Osteoblast (primary cell): ENCODE measurements at places on chromosomes 5 and 9. TPM values are rescaled to one million over a fixed set of nuclear protein-coding genes. Genes with fewer than 3 reads are reported as not detected.

Gene CDKN2B
- 50.7 and 51.9 TPM in 2 replicates for total RNA-seq

Gene ARHGEF37
- 0.72 and 0.88 TPM in 2 replicates for total RNA-seq

Gene SEMA6A
- under 0.01 TPM in 2 replicates for total RNA-seq

Gene C9orf50
- total RNA-seq: under 0.01 and 0.36 TPM in 2 replicates

DNA sequence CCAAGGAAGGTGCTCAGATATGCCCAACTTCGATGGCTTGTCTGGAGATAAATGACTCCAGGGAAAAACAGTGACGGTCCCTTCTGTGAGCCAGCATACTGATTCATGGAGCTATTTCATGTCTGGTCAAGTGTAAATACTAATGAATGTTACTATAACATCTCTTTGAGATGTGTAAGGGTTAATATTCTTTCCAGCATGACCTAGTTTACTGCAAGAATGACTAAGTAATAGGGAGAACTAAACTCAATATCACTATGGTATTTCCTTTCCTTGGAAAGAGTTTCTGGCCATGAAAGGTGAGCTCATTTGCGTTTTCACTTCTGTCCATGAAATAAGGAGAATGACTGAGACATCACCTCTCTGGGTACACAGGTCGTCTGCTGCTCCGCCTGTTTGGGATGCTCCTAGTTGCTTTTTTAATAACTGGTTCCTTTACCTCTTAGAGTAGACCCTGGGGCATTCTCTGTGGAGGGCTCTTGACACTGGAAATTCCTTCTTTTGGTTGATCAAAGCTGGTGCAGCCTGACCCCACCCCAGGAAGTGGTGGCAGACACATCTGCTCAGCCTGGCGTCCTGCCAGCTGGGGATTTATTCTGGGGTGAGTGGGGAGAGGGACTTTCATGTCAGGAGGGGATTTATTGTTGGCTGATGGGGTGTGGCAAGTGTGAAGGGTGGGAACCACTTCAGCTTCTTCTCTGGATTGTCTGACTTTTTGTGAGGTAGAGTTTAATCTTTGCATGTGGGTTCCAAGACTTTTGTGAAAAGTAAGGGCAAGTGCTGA lies 250.0 kb upstream of the MPDZ start:
- DNase-seq: peak; percentile 10

DNA sequence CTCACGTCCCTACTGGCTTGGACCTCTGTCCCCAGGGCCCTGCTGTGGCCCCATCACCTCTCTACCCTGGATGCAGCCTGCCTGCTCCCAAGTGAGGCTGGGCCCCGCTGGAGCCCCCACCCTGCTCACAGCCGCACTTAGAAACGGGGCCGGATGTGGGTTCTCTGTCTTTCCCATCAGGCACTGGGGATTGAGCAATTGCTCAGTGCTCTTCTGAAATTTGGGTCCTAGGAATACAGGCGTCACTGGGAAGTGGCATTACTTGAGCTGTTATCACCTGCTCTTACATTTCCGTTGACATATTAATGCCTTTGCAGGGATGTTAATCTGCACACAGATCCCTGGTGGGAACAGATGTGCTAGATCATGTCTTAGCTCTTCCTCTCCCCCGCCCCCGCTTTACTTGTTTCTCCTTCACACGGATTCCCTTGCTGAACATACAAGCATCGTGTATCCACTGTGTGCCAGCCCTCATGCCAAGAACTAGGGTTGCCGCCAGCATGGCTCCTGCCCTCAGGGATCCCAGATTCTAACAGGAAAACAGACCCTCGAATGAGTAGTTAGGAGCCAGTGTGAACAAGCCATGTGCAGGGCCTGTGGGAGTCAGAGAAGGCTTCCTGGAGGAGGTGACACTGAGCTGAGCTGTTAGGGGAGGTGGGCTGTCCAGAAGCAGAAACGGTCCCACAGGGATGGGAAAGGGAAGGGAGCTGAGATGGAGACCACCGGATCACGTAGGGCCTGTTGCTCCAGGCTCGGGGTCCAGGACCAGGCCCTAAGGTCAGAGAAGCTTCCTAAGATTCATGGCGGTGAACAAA lies 65.1 kb downstream of the NEK6 start:
- peak; percentile 77 for DNase-seq

GRCh38 chr5:119366540-119366881 lies 10.7 kb downstream of the TNFAIP8 start:
- DNase-seq: no peak
